ENCODE measurements at places on chromosomes 1 and 21.

- H3K36me3 ChIP-seq, result no peaks in the 10 kb centered on the region
- H3K27me3 ChIP-seq, result no peaks in the 10 kb centered on the region
- no peak for DNase-seq
- H3K4me1 ChIP-seq, result peaks cover 48% of the 10 kb centered on the region
- H3K4me3 ChIP-seq, result no peak within 1 kb of the TSS
- H3K27ac ChIP-seq, result peak within 1 kb of the TSS; percentile 74
Measured at GRCh38 chr1:153548722-153549688, at the start of gene S100A3. Gene S100A3 (minus strand): TSS chr1:153549258. CDS start chr1:153548485, 773 bp downstream.

DNA sequence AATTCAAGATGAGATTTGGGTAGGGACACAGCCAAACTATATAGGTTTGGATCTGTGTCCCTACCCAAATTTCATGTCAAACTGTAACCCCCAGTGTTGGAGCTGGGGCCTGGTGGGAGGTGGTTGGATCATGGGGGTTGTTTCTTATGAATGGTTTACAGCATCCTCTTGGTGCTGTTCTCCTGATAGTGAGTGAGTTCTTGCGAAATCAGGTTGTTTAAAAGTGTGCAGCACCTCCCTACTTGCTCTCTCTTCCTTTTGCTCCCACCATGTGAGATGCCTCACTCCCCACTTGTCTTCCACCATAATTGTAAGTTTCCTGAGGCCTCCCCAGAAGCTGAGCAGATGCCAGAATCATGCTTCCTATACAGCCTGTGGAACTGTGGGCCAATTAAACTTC is 17.3 kb downstream of the ODF2L start:
- H3K4me1 ChIP-seq, result peaks cover 3% of the 10 kb centered on the region
- no peaks in the 10 kb centered on the region for H3K27me3 ChIP-seq
- no peak for DNase-seq
- H3K36me3 ChIP-seq, result no peaks in the 10 kb centered on the region

GRCh38 chr1:29029667-29030066 is 94.0 kb downstream of the TMEM200B start:
- no peak for DNase-seq
- H3K27ac ChIP-seq, result no peak overlapping the region
- H3K4me1 ChIP-seq, result no peaks in the 10 kb centered on the region
- H3K27me3 ChIP-seq, result no peaks in the 10 kb centered on the region

GRCh38 chr1:39410915-39411436 is 80.5 kb upstream of the BMP8A start:
- H3K36me3 ChIP-seq, result no peaks in the 10 kb centered on the region
- H3K27ac ChIP-seq, result peak overlapping the region; percentile 96
- no peaks in the 10 kb centered on the region for H3K27me3 ChIP-seq
- peak overlapping the region; percentile 84 for H3K4me3 ChIP-seq
- peak; percentile 23 for DNase-seq

- peak overlapping the region; percentile 97 for H3K27ac ChIP-seq
- peaks cover 38% of the 10 kb centered on the region for H3K36me3 ChIP-seq
- H3K4me1 ChIP-seq, result peaks cover 25% of the 10 kb centered on the region
Measured at GRCh38 chr1:150151291-150152181, 1.8 kb downstream of the PLEKHO1 start.

- peak overlapping the region; percentile 81 for H3K27ac ChIP-seq
- H3K4me1 ChIP-seq, result peaks cover 33% of the 10 kb centered on the region
- H3K4me3 ChIP-seq, result no peak overlapping the region
- DNase-seq, result no peak
- no peaks in the 10 kb centered on the region for H3K36me3 ChIP-seq
- H3K27me3 ChIP-seq, result no peaks in the 10 kb centered on the region
Measured at GRCh38 chr1:205916541-205916940, 26.7 kb downstream of the SLC26A9 start.

GRCh38 chr1:94926126-94926914 is 590 bp downstream of the CNN3 start:
- H3K4me3 ChIP-seq, result peak overlapping the region; percentile 91
- no peaks in the 10 kb centered on the region for H3K36me3 ChIP-seq
- H3K27ac ChIP-seq, result peak overlapping the region; percentile 100
- DNase-seq, result peak; percentile 76
- no peaks in the 10 kb centered on the region for H3K27me3 ChIP-seq

- no peak overlapping the region for H3K27ac ChIP-seq
- H3K27me3 ChIP-seq, result no peaks in the 10 kb centered on the region
- H3K4me3 ChIP-seq, result no peak overlapping the region
- H3K4me1 ChIP-seq, result no peaks in the 10 kb centered on the region
Measured at GRCh38 chr21:42621166-42621818, 32.1 kb upstream of the PDE9A start.

DNA sequence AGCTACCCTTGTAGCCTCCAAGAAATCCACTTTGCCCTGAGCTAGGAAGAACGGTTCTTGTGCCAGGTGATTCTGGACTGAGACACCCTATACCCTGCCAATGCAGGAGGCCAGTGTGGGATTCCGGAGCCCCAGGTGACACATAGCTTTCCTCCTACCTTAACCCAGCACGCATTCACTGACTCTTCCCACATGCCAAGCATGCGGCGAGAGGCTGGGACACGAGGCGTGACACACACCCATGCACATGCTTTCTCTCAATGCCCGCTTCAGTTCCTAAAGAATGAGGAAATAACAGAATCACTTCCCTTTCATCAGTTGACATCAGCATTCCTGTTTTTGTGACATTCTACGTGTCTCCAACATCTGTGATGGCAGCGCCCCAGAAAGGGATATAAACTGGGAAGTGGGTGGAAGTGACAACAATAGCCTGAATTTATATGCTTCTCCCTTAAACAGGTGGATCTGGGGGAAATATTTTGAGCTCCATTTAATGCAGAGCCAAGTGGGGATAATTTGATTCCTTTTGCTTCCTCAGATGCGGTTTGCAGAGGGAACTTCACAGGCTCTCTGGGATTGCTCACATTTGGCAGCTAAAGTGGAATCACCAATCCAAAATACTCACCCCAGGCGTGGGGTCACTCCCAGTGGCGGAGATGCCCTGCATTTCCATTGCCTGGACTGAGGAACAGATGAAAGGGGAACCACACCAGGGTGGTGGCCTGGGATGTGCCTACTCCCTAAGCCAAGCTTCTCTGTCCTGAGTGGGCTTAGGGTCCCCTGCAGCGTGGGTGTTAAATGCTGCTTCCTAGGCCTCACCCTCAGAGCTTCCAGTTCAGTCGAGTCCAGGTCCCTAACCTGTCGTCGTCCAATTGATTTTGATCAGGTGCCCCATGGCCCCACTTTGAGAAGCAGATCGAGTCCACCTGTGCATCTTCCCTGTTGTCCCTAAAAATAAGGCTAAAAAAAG is 445.1 kb downstream of the SIPA1L2 start:
- no peaks in the 10 kb centered on the region for H3K27me3 ChIP-seq
- H3K4me1 ChIP-seq, result peaks cover 1% of the 10 kb centered on the region
- H3K4me3 ChIP-seq, result no peak overlapping the region
- H3K27ac ChIP-seq, result no peak overlapping the region

- peaks cover 12% of the 10 kb centered on the region for H3K4me1 ChIP-seq
- H3K27ac ChIP-seq, result no peak overlapping the region
- peaks cover 14% of the 10 kb centered on the region for H3K36me3 ChIP-seq
- DNase-seq, result no peak
Measured at GRCh38 chr1:211978596-211978995, 56.8 kb downstream of the INTS7 start.

GRCh38 chr1:7284839-7285435 is 486.2 kb upstream of the VAMP3 start:
- no peak overlapping the region for H3K4me3 ChIP-seq
- DNase-seq, result no peak
- H3K4me1 ChIP-seq, result no peaks in the 10 kb centered on the region
- H3K27ac ChIP-seq, result no peak overlapping the region

GRCh38 chr1:117623141-117623540 is 17.3 kb downstream of the TENT5C start:
- H3K36me3 ChIP-seq, result peaks cover 12% of the 10 kb centered on the region
- DNase-seq, result peak; percentile 19
- no peak overlapping the region for H3K27ac ChIP-seq
- H3K27me3 ChIP-seq, result no peaks in the 10 kb centered on the region
- peaks cover 3% of the 10 kb centered on the region for H3K4me1 ChIP-seq

- H3K27ac ChIP-seq, result no peak overlapping the region
- H3K36me3 ChIP-seq, result peaks cover 38% of the 10 kb centered on the region
Measured at GRCh38 chr1:40078512-40079333, 18.3 kb downstream of the PPT1 start.

DNA sequence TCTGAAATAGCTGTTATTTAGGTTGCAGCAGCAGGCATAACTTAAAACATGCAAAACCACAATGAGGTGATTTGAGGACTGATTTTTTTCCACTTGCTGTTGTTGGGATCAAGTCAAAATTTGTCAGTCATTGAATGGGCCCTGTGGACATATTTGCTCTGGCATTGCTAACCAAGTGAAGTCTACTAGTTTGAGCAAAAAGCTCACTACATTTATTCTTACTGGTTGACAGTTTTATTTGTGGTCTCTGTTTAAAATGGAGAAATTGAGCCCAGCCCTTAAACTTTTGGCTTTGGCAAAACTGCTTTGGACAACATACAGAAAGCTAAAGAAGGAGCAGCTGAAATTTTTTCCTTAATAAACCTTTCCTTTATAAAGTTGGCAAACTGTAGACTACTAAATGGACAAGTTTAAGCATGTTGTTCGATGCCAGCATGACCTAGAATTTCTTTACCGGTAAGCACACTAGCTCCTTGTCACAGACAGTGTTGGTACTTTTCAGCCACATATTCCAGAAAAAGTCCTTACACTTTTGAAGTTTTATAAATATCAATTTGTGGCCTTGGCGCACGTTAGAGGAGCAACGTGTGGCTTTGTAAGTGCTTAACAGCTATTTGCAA is 234.6 kb downstream of the USP25 start:
- no peak for DNase-seq
- no peaks in the 10 kb centered on the region for H3K4me1 ChIP-seq
- H3K27ac ChIP-seq, result no peak overlapping the region
- H3K36me3 ChIP-seq, result no peaks in the 10 kb centered on the region

DNA sequence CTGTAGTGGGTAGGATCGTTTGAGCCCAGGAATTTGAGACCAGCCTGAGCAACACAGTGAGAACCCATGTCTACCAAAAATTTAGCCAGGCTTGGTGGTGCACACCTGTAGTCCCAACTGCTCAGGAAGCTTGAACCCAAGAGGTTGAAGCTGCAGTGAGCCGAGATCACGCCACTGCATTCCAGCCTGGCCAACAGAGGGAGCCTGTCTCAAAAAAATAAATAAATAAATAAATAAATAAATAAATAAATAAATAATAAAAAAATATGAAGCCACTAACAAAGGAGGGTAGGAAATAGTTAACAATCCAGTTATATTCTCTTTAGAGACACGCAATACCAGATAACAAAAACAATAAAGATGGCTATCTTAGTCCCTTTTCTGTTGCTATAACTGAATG is 11.9 kb upstream of the CBR3 start:
- no peak overlapping the region for H3K4me3 ChIP-seq
- DNase-seq, result no peak
- no peaks in the 10 kb centered on the region for H3K36me3 ChIP-seq
- no peaks in the 10 kb centered on the region for H3K4me1 ChIP-seq
- no peaks in the 10 kb centered on the region for H3K27me3 ChIP-seq

DNA sequence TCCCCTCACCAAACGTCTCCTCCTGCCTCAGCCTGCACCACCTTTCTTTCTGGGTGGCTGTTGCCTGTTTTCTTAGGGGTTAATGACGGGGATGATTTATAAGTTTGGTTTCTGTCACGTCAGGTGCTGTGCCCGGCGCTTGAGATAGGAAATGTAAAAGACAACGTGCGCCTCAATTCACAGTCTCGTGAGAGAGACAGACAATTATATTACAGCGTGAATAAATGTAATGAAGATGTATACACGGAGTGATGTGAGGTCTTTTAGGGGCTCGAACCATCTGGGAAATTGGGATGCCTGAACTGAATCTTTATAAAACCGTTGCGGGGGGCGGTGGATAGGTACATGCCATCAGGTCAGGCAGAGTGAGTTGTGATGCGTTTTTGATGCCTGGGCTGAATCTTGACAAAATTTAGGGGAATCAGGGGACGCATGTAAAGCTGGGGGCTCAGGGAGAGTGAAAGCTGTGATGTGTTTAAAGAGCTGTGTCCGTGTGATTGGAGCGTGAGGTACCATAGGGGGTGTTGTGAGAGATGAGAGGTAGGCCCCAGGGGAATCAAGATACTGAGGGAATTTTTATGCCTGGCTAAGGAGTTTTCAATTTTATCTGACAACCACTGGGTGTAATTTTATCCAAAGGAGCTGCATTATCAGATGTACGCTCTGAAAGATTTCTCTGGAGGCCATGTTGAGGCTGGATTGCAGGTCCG is 831 bp downstream of the TIPRL start:
- no peaks in the 10 kb centered on the region for H3K4me1 ChIP-seq
- peak overlapping the region; percentile 66 for H3K4me3 ChIP-seq
- no peaks in the 10 kb centered on the region for H3K27me3 ChIP-seq
- no peak for DNase-seq
- peak overlapping the region; percentile 95 for H3K27ac ChIP-seq
- no peaks in the 10 kb centered on the region for H3K36me3 ChIP-seq

DNA sequence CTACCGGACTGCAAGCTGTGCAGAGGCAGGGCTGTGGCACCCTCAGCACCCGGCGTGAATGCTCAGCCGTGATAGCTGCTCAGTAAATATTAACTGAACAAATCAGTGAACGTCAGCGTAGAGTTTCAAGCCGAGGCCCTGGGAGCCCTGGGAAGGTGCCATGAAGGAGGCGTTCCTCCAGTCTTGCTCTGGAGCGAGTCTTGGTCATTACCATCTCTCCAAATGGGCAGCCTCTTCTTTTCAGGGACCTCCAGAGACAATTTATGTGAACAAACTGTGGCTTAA is 449.2 kb downstream of the CAMTA1 start:
- H3K27me3 ChIP-seq, result no peaks in the 10 kb centered on the region
- no peak overlapping the region for H3K4me3 ChIP-seq
- no peaks in the 10 kb centered on the region for H3K4me1 ChIP-seq
- H3K27ac ChIP-seq, result no peak overlapping the region
- no peak for DNase-seq
- no peaks in the 10 kb centered on the region for H3K36me3 ChIP-seq

DNA sequence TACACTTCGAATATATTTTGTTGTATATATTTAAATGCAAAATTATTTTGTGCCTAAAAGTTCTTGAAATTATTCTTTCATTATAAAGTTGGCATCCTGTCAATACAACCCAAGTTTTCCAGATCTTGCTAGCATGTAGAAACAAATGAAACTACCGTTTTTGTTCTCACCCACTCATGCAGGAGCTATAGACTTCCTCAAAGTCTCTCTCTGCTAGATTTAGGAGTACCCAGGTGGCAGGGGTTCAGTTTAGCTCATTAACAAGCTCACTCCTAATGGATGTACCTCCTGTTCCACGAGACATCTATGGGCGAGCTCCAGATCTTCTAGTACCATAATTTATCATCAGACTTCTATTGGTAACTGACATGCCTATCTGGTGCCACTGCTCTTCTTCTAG is 390.2 kb upstream of the POU3F1 start:
- no peak overlapping the region for H3K4me3 ChIP-seq
- no peak for DNase-seq
- no peaks in the 10 kb centered on the region for H3K4me1 ChIP-seq

GRCh38 chr1:159580340-159580739 is 7.3 kb upstream of the APCS start:
- no peak for DNase-seq
- H3K27ac ChIP-seq, result no peak overlapping the region
- no peaks in the 10 kb centered on the region for H3K27me3 ChIP-seq
- H3K36me3 ChIP-seq, result no peaks in the 10 kb centered on the region
- H3K4me3 ChIP-seq, result no peak overlapping the region
